ENCODE measurements at places on chromosomes 13 and 19. TPM values are rescaled to one million over a fixed set of nuclear protein-coding genes. Genes with fewer than 3 reads are reported as not detected.

The SOX1 gene
- not detected for total RNA-seq

The ZNF548 gene
- 8.7 TPM for total RNA-seq

The AP3D1 gene
- 137 TPM for total RNA-seq

The FCAR gene
- total RNA-seq: not detected

The LILRA1 gene
- not detected for total RNA-seq

The OR4F17 gene
- not detected for total RNA-seq

The CLIP3 gene
- 1.5 TPM for total RNA-seq

The ZSCAN4 gene
- total RNA-seq: not detected

The PEAK3 gene
- not detected for total RNA-seq

The LCP1 gene
- total RNA-seq: 2.2 TPM

The PEX11G gene
- total RNA-seq: 6.4 TPM

The CGB5 gene
- not detected for total RNA-seq

The EFNB2 gene
- total RNA-seq: 30.9 TPM

The ZNF20 gene
- 1.0 TPM for total RNA-seq

The CLEC17A gene
- total RNA-seq: not detected

The NCR1 gene
- total RNA-seq: not detected
